GOT3 (cell line): ENCODE measurements at places on chromosomes 2 and 18.
A peak's percentile ranks its signal among the peaks of the same experiment; 100 is the strongest.

DNA sequence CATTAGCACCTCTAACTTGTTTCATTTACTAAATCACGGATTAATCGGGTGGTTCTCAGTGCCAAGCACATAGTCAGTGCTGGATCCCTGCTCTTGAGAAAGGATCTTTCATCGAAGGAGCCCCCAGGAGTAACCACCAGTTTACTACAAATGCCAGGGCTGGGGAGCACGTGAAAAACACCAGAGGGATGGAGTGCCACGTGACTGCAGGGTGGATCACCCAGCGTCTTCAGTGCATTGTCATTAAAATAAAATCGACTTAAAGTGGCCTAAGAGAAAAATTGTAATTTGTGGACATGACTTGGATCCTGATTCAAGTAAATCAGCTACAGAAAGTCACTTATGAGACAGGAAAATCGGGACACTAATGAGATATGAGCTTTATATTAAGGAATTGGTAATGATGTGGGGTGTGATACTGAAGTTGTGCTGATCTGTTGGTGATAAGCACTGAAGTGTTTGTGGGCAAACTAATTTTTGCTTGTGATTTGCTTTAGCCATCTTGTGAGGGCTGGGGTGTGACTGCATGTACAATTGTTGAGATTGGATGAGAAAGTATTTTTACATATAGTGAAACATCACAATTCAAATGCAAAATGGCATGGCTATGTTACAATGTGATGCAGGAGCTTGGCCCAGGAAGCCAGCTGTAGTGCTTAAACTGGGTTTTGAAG lies 63.8 kb downstream of the NCK2 start:
- DNase-seq: no peak

GRCh38 chr2:157587576-157587975 lies 41.1 kb downstream of the ACVR1C start:
- DNase-seq: no peak

DNA sequence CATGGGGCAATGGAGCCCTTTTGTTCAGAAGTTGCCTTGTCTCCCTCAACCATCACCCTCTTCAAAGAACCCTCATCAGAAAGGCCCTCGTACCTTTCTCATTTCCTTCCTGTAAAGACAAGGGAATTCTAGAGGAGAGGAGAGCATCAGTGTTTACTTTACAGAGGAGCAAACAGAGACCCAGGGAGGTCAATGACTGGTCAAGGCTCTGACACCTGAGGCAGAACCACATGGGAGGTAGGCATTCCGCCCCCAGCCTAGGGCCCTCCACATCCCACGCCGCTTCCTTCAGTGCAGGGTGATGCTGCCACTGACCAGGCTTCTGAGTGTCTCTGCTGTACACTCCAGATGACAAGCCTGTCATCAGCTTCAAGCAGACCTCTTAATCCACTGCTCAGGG lies 104.7 kb downstream of the NRP2 start:
- DNase-seq: no peak

DNA sequence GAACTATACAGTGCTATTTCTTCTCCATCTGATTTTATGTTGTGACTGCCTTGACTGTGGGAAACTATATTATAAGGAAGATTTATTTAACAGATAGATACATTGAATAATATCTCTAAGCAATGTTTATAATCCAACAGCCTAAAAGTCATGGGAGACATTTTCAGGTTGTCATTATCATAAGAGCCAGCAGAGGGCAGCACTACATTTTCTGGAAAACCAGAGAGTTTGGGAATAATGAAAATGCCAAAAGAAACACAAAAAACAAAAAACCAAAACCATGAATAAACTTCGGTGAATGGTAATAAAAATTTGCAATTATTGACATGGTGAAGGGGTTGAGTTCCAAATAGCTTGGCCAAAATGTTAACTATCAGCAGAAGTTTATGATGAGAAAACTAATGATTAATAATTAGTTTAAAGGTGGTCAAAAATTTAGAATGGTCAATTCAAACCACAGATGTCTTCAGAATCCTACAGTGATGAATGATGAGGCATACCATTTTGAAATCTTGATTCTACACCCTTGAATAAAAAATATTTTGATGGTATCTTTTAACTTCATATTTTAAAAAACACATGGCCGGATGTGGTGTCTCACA lies 4.7 kb downstream of the EEF1B2 start:
- DNase-seq: no peak

DNA sequence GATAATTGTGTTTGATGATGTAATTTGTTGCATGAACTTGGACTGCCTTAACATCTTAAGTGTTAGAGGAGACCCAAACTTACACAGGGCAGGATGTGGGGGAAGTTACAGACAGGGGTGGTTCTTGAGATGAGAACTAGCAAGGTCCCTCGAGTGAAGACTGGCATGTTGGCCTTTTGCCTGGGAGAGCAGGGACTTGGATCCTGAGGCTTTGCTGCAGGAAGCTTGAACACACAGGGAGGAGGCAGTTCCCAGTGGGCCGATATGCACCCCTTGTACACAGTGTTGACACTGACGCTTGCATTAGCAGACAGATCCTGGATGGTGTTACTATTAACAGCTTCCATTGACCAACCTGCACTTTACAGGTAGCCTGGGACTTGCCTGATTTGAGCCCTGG lies 47.5 kb downstream of the CHRNA1 start:
- DNase-seq: no peak

DNA sequence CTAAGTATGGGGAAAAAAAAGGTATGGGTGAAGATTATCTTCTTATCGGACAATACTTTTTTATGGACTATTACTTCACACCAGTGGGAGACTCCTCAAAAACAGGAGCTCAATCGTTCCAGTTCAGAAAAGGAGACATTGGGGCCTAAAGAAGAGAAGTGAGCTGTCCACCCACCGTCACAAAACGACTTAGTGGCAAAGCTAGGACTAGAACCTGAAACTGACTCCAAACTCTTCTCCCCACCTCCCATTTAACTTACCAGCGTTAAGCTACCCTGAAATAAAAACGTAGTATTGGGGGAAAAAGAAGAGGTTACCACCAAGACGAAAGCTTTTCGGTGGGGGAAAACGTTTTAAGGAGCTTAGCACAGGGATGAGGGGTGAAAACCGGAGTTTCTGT lies 503 bp downstream of the GTF3C3 start:
- DNase-seq: no peak

GRCh38 chr2:136407952-136408318 lies 290.0 kb upstream of the CXCR4 start:
- no peak for DNase-seq

GRCh38 chr18:51013259-51013658 lies 16.8 kb upstream of the SMAD4 start:
- DNase-seq: no peak

- DNase-seq: no peak
Measured at GRCh38 chr2:11876436-11876835, 130.0 kb downstream of the LPIN1 start.

- DNase-seq: no peak
Measured at GRCh38 chr2:147479358-147479757, 365.5 kb upstream of the ACVR2A start.

DNA sequence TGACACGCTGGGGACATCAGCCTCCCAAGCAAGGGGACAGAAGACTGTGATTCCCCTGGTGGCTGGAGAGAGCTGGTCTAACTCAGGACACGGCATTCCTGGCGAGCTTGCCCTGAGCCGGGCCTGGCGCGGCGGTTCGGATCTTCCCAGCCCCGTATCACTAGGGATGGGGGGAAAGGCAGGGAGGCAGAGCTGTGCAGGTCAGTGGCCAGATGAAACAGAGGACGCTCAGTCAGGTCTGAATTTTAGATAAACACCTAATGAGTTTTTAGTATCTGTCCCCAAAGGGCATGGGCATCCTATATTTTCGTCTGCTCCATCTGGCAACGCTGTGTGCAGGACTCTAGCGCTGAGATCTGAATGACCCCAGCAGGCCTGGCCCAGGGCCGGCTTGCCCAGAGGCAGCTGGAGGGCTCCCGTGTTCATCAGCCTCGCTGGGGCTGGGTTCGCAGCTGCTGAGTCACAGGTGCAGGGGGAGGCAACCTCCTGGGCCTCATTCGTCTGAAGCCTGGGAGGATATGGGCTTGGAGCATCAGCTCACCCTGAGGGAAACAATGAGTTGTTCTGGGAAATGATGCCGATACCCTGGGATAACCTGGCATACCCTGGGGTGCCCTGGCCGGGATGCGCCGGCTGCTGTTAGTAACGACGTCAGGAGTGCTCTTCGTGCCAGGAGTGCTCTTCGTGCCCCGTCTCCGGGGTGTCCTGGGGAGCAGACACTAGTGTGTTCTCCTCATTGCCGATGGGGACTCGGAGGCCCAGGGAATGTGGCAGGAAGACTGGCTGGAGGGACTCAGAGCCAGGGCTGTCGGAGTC lies 48.1 kb upstream of the HPCAL1 start:
- no peak for DNase-seq

DNA sequence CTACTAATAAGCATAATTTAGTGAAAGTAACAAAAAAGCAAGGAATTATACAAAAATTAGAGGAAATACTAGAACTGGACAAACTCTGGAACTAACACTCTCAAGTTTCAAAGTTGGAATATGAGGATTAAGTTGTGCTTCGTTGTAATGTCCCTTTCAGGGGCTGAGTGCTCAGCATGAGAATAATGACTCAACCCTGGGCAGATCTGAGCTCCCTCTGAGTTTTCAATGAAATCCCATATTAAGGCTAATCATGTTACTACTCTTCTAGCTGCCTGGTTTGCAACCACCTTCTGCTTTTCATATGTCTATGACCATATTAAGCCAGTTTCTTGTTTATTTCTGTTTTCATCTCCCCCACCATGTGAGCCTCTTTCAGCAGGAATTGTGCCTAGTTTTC lies 274.9 kb upstream of the LRRTM4 start:
- no peak for DNase-seq

GRCh38 chr2:209468846-209469245 lies 45.0 kb downstream of the MAP2 start:
- no peak for DNase-seq

DNA sequence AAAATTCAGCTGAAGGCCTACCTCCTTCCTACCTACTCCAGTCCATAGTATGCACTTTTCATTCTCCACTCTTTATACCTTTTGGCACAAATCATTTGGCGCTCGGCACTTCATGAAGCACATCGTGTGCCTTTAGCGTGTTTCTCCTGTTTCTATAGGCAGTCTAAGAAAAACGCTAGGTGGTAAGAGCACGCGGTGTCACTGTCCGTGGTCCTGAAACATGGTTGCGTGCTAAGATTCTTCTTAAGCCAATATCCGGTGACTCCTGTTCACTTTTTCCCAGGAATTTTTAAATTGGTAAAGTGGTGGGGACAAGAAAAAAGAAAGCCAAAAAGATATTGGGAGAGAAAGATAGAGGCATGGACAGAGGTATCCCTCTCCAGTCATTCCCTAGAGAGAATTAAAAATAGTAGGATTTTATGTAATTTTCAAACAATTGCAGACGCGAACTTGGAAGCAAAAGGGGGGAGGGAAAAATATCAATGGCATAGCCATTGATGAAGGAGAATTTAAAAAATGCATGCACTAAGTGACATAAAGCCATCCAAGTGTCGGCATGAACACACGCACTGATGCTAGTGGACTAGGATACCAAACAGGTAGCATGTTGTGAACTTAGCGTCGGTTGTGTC lies 1.4 kb upstream of the CTNNA2 start:
- DNase-seq: no peak

GRCh38 chr2:27175330-27175729 lies 26.5 kb downstream of the TCF23 start:
- DNase-seq: no peak

DNA sequence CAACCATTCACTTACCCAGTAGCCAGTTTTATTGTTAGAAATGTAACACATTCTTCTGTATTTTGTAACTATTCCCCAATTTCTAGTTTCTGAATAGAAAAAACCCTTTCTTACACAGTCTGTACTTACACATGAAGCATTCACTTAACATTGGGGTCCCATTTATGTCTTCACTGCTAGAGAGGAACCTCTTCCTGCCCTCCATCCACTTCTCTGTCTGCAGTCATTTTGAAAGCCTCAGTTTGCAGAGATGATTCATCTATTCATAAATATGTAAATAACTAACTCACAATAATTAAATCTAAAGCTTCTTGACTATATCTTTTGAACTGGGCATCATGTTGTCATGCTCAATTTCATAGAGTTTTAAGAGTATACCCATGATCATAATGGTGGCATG lies 55.9 kb downstream of the ZRANB3 start:
- no peak for DNase-seq

GRCh38 chr2:15940661-15941480 lies 521 bp downstream of the MYCN start:
- DNase-seq: no peak

DNA sequence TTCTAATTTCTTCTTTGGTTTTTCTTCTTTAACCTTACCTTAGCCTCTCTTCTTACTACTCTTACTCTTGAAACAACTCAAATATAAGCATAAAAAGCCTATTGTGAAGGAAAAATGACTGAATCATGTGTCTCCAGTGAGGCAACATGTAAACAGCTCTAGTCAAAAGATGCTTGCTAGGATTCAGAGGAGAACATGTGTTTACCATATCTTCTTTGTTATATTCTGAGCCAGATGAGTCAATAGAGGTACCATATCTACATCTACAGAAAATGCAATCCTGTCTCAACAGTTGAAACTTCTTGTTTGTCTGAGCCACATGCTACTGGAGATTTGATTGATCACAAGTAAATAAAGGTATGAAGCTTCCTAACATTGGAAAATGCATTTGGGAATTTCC lies 15.9 kb upstream of the FIGN start:
- DNase-seq: no peak

DNA sequence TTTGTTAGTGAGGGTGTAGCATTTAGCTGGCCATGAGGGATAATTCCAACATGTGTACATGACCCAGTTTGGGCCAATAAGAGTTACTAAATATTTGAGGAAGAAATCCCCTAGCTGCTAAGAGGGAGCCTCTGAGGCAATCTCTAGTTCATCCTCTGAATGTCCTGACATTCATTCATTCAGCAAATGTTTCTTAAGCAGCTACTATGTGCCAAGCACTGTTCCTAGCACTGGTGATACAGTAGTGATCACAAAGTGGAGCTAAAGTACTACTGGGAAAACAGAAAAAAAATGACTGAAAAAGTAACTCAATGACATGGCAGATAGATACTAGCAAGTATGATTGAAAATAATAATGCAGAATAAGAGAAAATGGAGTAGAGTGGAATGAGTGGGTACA lies 79.8 kb upstream of the PID1 start:
- DNase-seq: no peak

DNA sequence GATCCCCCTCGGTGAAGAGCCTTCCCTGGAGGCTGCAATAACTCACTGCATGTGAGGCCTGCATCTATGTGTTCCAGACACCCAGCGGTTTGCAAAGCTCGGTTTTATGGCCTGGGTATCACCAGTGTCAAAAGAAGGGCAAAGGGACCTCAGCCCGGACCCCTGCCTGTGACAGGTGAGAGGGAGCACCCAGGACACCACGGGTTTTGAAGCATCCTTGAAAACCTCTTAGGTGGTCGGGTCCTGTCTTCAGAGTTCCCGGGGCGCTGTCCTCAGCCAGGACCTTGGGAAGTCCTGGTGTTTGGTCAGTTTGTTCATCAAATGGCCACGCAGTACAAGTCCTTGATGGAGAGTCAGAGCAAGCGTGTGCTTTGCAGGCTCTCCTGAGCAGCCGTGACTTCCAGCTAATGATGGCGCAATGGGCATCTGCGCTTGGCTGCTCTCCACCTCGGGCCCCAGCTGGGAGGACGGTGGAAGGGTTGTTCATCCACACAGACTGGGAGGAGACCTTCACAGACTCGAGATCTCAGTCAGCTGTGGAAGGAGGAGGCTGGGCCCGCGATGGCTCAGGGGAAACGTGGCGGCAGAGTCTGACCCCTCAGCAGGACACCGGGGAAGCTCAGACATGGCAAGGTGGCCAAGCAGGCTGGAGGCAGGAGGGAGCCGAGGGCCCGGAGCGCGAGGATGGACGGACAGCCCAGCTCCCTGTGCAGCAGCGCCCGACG lies 113.1 kb upstream of the GPC1 start:
- peak; percentile 45 for DNase-seq
